ENCODE measurements at places on chromosomes 12 and 14. TPM values are rescaled to one million over a fixed set of nuclear protein-coding genes. Genes with fewer than 3 reads are reported as not detected.
A peak's percentile ranks its signal among the peaks of the same experiment; 100 is the strongest.

GRCh38 chr12:21413369-21414277 lies 23.8 kb upstream of the PYROXD1 start:
- H3K4me1 ChIP-seq, result no peaks in the 10 kb centered on the region
- DNase-seq, result no peak

DNA sequence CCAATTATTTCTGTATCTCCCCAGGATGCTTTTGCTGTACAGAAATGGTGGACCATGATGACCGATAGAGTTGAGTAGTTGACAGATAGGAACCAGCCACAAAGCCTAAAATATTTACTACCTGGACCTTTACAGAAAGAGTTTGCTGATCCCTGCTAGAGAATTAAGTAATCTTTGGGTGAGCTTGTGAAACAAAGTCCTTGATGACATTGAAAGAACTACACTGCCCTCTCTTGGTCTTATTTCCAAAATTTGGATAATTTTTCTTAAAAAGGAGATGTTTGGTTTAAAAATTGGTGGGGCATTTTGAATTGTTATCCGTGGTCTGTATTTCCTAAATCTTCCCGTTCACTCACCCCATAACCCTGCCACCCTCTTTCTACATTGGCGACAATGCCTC lies 13.7 kb upstream of the TCTN1 start:
- DNase-seq, result no peak
- H3K36me3 ChIP-seq, result no peaks in the 10 kb centered on the region
- no peaks in the 10 kb centered on the region for H3K4me1 ChIP-seq
- H3K27me3 ChIP-seq, result no peaks in the 10 kb centered on the region

- DNase-seq, result peak; percentile 38
- peaks cover 20% of the 10 kb centered on the region for H3K4me1 ChIP-seq
- H3K27ac ChIP-seq, result peak overlapping the region; percentile 63
- H3K4me3 ChIP-seq, result no peak overlapping the region
- H3K36me3 ChIP-seq, result no peaks in the 10 kb centered on the region
- H3K27me3 ChIP-seq, result no peaks in the 10 kb centered on the region
Observed at GRCh38 chr12:28966046-28966780, 182.9 kb upstream of the FAR2 start.

DNA sequence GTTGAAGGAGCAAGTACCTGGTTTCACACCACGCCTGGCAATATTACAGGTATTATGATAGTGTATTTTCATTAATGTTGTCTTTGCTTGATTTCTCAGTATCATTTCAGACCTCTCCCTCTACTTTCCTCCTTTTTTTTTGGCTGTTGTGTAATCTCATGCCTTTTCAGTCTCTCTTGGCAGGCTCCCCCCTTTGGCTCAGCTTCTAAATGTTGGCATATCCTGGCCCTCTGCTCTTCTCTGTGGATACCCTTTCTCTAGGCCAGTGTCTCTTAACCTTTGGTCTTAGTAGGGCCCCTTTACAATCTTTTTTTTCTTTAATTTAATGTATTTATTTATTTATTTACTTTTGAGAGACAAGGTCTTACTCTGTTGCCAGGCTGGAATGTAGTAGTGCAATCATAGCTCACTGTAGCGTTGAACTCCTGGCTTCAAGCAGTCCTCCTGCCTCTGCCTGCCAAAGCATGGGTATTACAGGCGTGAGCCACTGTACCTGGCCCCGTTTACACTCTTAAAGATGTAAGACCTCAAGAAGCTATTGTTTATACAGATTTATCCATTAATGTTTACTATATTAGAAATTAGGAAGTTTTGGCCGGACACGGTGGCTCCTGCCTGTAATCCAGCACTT lies 12.8 kb downstream of the MTHFD1 start:
- H3K27ac ChIP-seq, result no peak overlapping the region
- no peak for DNase-seq
- H3K36me3 ChIP-seq, result peaks cover 42% of the 10 kb centered on the region
- no peaks in the 10 kb centered on the region for H3K27me3 ChIP-seq
- H3K4me3 ChIP-seq, result no peak overlapping the region

- DNase-seq, result no peak
- H3K27me3 ChIP-seq, result no peaks in the 10 kb centered on the region
- H3K27ac ChIP-seq, result no peak overlapping the region
- H3K36me3 ChIP-seq, result no peaks in the 10 kb centered on the region
- no peak overlapping the region for H3K4me3 ChIP-seq
Observed at GRCh38 chr14:102900631-102901571, 21.6 kb upstream of the AMN start.

- no peaks in the 10 kb centered on the region for H3K27me3 ChIP-seq
- H3K4me1 ChIP-seq, result peaks cover 12% of the 10 kb centered on the region
- no peak for DNase-seq
- peak overlapping the region; percentile 91 for H3K27ac ChIP-seq
- H3K4me3 ChIP-seq, result peak overlapping the region; percentile 8
Observed at GRCh38 chr12:6114476-6114870, 10.0 kb downstream of the VWF start.

DNA sequence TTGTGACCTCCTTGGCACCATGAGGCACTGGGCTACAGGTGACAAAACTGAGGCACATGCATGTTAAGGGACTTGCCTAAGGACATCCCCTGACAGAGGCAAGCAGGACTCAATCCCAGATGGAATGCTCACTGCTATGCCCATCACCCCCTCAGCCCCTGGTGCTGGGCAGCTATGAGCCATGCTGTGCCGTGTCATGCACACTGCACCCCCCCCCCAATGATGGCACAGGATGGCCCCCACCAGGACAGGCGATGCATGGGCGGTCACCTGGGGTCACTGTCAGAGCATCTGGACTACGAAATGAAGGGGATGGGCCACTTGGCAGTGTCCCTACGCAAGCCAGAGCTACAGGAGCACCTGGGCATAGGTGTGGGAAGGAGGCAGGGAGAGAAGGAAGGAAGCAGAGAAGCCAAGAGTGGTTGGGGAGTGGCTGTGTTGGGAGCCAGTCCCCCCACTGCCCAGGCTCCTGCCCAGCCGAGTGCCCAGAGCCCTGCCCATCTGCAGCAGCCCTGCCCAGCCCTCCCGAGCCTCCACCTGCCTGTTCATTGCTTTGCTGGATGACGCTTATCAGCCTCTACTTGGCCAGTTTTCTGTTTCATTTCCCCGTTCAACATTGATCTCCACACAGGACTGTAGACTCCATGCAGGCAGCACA lies 84.9 kb upstream of the DIO3 start:
- peaks cover 8% of the 10 kb centered on the region for H3K27me3 ChIP-seq
- no peak overlapping the region for H3K27ac ChIP-seq
- no peaks in the 10 kb centered on the region for H3K36me3 ChIP-seq
- H3K4me3 ChIP-seq, result no peak overlapping the region
- no peak for DNase-seq

- no peaks in the 10 kb centered on the region for H3K4me1 ChIP-seq
- DNase-seq, result no peak
- H3K27ac ChIP-seq, result no peak overlapping the region
- no peaks in the 10 kb centered on the region for H3K36me3 ChIP-seq
Observed at GRCh38 chr12:39931231-39931630, 174.7 kb downstream of the SLC2A13 start.

GRCh38 chr14:77063571-77064171 lies 34.4 kb upstream of the CIPC start:
- no peaks in the 10 kb centered on the region for H3K36me3 ChIP-seq
- H3K4me3 ChIP-seq, result no peak overlapping the region
- H3K27me3 ChIP-seq, result no peaks in the 10 kb centered on the region
- H3K27ac ChIP-seq, result no peak overlapping the region
- no peak for DNase-seq

DNA sequence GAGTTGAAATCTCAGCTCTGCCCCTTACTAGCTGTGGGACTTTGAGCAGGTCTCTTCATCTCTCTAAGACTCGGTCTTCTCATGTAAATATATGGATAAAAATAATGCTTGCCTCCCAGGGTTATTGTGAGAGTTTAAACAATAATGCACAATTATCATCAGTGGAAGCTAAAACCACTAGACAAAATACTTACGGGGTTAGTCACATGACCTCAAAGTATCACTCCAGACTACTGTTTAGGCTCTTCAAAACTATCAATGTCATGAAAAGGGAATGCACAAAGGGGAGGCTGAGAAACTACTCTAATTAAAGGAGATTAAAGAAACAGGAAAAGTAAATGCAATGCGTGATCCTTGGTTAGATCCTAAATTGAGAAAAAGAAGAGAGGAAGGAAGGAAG lies 24.5 kb upstream of the TSPAN11 start:
- no peaks in the 10 kb centered on the region for H3K27me3 ChIP-seq
- H3K27ac ChIP-seq, result no peak overlapping the region
- no peaks in the 10 kb centered on the region for H3K36me3 ChIP-seq
- H3K4me3 ChIP-seq, result no peak overlapping the region
- no peak for DNase-seq
- H3K4me1 ChIP-seq, result no peaks in the 10 kb centered on the region

DNA sequence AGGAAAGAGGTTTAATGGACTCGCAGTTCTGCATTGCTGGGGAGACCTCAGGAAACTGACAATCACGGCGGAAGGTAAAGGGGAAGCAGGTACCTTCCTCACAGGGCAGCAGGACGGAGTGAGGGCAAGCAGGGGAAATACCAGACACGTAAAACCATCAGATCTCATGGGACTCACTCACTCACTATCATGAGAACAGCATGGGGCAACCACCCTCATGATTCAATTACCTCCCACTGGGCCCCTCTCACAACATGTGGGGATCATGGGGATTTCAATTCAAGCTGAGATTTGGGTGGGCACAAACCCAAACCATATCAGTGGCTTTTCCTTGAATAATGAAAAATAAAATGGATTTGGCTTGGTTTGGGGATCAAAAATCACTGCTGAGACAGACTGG lies 380.5 kb downstream of the VRK1 start:
- no peaks in the 10 kb centered on the region for H3K36me3 ChIP-seq
- H3K27me3 ChIP-seq, result no peaks in the 10 kb centered on the region
- no peak overlapping the region for H3K27ac ChIP-seq
- DNase-seq, result no peak
- no peak overlapping the region for H3K4me3 ChIP-seq
- no peaks in the 10 kb centered on the region for H3K4me1 ChIP-seq

- H3K4me1 ChIP-seq, result peaks cover 11% of the 10 kb centered on the region
- H3K4me3 ChIP-seq, result no peak overlapping the region
- no peaks in the 10 kb centered on the region for H3K36me3 ChIP-seq
- peak overlapping the region; percentile 99 for H3K27ac ChIP-seq
- no peaks in the 10 kb centered on the region for H3K27me3 ChIP-seq
Observed at GRCh38 chr12:25960961-25961360, 2.5 kb downstream of the RASSF8 start.

DNA sequence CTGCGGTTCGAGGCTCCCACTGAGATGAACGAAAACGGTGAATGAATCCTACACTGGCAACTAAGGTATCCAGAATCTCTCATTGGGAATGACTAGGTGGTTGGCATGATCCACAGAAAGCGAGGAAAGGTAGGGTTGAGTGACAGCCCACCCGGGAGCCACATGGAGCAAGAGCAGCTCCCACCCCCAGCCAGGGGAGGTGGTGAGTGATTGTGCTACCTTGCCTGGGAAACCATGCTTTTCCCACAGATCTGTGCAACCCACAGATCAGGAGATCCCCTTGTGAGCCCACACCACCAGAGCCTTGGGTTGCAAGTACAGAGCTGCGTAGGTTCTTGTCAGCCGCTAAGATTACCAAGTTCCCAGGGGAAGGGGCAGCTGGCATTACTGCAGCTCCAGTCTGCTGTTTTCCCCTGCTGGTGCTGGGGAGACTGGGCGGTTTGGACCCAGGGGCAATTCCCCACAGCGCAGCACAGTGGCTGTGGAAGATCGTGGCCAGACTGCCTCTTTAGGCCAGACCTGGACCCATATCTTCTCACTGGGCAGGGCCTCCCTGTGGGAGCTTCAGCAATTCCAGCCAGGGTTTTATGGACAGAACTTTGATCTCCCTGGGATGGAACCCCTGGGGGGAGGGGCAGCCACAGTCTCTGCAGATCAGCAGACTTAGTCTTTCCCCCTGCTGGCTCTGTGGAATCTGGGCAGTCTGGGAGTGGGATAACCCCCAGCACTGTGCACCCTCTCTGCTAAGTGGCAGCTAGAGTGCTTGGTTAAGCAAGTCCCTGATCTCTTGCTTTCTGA lies 44.6 kb upstream of the PPP4R3A start:
- H3K27ac ChIP-seq, result no peak overlapping the region
- no peaks in the 10 kb centered on the region for H3K36me3 ChIP-seq
- H3K4me3 ChIP-seq, result no peak overlapping the region
- H3K27me3 ChIP-seq, result no peaks in the 10 kb centered on the region
- DNase-seq, result no peak
- H3K4me1 ChIP-seq, result no peaks in the 10 kb centered on the region

Gene NRIP2
- 2.5 TPM for total RNA-seq

Gene CCDC38
- 0.13 TPM for total RNA-seq

Gene CCDC177
- total RNA-seq, result not detected

Gene SERPINA6
- total RNA-seq, result not detected

Gene AMDHD1
- 0.69 TPM for total RNA-seq

Gene FAM181A
- not detected for total RNA-seq

Gene SIX4
- 0.87 TPM for total RNA-seq

Gene OLR1
- 1.1 TPM for total RNA-seq
